NB4 (cell line): ENCODE measurements at places on chromosomes 6 and 20.

DNA sequence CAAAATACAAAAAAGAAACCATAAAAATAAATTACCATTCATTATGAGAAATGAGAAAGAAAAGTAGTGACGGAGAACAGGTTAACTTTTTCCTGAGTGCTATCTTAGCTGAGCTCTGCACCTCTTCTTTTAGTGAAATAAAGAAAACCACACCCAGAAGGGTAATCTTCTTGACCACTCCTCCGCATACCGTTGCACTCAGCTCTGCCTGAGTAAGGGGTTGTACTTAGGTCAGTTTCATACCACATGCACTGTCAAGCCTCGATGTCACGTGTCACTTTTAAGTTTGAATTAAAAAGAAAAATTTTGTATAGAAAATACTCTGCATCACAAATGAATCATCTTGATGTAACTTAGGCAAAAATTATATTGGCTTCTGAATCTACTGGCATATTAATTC is 2.8 kb downstream of the EZR start:
- peak; percentile 49 for DNase-seq

DNA sequence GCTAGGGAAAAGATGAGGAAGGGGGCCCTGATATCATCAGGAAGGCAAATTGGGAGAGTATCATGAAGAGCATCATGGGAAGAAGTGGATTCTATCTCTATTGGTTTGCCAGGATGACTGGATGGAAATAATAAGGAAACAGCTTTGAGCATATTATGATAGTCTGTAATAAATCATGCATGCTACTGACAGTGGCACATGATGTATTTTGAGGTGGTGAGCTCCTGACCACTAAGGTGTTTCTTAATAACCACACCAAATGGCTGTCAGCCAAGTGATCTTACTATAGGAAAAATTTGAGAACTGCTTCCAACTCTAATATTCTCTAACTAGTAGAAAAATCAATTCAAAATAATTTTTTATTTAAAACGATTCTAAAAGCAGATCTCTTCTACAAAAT is 548.4 kb upstream of the JAG1 start:
- DNase-seq = no peak

GRCh38 chr6:82410151-82410648 is 46.6 kb downstream of the TPBG start:
- peak; percentile 75 for DNase-seq

GRCh38 chr20:22004946-22005345 is 299.5 kb downstream of the PAX1 start:
- peak; percentile 11 for DNase-seq

DNA sequence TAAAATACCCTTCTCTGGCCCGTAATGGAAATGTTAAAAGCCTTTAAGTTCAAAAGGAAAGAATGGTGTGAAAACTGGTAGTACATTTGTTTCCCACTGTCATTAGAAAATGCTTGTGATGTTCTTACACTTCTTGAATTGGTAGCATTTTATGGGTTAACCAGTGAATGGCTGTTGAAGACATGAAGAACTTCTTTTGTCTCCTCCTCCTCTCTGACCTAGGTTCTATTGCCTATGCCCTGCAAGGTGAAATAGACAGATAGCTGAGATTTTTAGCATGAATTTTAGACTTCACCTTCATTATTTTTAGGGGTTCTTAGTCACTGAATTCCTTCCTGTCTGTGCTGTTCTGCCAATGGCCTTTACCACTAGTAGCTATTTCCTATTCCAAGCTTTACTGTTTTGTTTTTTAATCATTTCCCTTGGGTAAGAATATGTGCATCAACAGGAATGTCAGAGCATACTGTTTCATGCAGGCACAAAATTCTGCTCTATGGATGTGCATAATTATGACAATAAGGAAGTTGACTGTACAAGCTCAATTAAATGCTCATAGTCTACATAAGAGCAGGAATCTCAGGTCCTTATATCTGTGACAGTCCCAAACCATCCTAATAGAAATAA is 4.9 kb downstream of the TNFAIP3 start:
- no peak for DNase-seq

DNA sequence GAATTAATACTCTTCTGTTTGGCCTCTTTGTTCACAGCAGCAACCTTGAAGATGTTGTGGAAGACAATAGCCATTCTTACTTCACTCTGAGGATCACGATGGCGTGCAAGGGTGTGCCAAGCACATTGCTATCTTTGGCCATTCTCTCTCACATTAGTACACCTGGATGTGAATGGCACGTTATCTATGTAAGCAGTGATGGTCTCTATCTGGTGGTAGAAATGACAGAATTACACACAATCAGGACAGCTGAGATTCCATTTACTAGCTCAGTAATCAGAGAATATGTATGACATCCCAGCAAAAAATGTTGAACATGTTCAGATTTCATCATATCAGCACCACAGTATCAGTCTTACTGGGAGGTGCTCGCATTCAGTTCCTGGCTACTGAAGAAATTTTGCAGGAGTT is 116.2 kb downstream of the LCA5 start:
- no peak for DNase-seq

GRCh38 chr20:63893999-63894357 is 948 bp upstream of the DNAJC5 start:
- no peak for DNase-seq

DNA sequence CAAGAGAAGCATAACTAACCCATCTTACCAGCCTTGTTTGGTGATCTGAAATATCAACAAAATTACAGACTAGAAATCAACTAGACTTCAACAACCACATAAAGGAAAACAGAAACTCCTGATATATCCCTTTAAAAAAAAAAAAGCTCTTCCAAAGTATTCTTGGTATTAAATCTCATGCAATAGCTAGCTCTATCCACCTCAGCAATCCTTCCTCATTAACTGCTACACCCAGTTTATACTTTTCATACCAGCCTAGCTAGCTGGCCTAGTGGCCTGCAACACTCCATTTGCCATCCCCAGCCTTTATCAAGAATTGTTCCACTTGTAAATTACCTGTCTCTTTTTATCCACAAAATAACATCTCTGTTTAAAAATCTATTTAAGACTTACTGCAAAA is 69.0 kb downstream of the BACH2 start:
- DNase-seq = no peak

GRCh38 chr6:34791164-34791700 is 651 bp upstream of the BLTP3A start:
- DNase-seq = peak; percentile 85

GRCh38 chr6:119974430-119975159 is 625.0 kb upstream of the MAN1A1 start:
- DNase-seq = no peak

DNA sequence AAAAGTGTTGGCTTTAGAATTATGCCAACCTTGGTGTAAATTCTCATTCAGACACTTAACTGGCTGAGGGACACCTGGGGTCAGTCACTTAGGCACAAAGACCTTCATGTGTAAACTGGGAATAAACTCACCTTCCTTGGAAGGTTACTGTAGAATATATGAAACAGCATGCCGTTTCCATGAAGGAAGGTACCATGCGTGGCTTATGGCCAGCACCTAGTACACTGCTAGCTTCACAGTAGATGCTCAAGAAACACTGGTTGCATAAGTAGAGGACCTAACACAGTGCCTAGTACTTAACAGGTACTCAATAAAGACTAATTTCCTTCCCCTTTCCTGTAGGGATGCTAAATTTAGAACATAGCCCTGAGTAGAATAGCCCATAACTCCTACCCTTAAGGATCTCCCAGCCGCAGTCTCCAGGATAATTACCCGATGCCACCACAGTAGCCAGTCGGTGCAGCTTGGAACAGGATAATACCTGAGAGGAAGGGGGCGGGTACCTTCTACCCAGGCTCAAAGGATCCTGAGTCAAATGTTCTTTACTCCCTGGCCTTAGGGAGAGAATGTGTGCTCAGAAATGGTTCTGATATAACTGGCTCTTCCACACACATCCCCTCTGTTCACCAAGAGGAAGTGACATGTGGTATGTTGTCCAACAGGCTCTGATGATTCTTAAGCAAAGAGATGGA is 3.6 kb downstream of the BCL2L1 start:
- no peak for DNase-seq

GRCh38 chr6:39209911-39210310 is 19.4 kb downstream of the KCNK5 start:
- DNase-seq = peak; percentile 28

DNA sequence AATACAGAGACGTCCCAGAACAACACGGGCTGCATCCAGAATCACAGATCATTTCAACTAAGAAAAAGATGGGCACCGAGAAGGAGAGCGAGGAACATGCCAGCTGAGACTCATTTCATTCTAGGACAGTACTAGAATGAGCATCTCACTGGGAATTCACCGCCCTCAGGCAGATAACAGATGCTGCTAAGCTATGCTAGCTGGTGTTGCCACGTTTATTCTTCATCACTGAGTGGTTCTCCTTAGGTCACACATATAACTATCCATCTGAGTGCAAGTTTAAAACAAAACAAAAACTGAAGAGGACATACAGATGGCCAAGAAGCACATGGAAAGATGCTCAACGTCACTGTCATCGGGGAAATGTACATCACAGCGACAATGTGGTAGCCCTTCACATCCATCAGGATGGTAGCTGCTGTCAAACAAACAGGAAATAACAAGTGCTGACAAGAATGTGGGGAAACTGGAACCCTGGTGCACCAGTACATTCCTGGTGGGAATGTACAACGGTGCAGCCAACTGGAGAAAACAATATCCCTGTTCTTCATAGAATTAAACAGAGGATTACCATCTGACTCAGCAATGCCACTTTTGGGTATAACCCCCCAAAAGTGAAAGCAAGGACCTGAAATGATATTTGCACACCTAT is 97.6 kb downstream of the SLC22A23 start:
- no peak for DNase-seq

- DNase-seq = no peak
Measured at GRCh38 chr6:20826378-20826777, 292.1 kb downstream of the CDKAL1 start.

- peak; percentile 73 for DNase-seq
Measured at GRCh38 chr6:89270951-89271721, 44.0 kb downstream of the GABRR2 start.

DNA sequence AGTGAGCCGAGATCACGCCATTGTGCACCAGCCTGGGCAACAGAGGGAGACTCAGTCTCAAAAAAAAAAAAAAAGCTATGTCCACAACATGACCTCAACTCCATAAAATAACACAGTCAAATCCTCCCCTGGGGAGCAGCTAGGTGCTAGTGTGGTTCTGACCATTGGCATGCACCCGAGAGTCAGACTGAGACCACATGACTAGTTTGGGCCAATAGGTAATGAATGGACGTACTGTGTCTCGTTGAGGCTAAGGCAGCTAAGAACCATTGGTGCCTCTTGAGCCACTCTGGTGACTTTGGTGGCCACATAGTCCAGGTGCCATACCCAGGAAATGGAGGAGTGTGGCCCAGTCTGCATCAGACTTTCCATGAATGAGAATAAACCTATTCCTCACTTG is 40.3 kb downstream of the ATP9A start:
- DNase-seq = no peak

DNA sequence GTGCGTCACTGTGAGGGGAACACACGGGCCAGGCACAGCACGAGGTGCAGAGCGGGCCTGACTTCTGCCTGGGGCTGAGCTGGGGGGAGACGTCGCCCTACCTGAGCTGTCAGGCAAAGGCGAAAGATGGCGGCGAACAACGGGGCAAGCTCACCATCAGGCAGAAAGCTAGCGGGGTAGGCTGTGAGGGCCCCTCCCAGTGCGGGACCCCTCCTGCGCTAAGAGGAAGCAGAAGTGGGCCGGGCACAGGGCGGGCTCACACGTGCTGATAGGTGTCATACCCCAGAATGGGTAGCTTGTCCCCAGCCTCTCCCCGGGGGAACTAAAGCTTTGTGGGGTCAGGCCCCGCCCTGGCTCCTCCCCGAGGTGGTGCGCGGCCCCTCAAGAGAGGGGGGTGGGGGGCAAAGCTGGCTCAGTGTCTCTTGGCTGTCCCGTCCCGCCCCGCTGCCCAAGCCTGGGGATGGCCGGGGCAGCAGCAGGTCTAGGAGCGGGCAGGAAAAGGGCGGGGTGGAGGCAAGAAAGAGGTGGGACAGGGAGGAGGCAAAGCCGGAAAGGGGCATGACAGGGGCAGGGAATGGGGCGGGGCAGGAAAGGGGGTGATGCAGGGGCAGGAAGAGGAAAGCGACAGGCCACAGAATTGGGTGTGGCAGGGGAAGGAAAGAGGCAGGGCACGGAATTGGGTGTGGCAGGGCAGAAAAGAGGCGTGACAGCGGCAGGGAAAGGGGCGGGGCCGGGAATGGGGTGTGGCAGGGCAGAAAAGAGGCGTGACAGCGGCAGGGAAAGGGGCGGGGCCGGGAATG is 14.7 kb downstream of the UCKL1 start:
- DNase-seq = no peak

DNA sequence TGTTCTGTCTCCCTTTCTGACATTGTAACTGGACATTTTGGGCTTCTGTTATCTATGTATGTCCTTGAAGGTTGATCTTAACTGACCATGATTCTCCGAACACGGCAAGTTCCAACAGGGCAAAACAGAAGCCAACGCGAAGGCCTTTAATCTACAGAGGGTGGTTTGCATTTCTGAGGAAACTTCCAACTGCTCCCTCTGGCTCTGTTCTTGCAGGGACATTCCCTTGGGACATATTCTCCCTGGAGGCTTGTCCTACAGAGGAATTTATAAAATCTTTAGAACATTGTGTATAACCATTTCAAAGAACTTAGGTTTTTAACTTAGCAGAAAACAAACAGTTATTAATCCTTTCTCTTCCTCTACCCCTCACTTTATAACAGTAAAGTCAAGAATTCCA is 189.0 kb upstream of the CDYL start:
- no peak for DNase-seq

- no peak for DNase-seq
Measured at GRCh38 chr20:14959506-14960475, 622.4 kb upstream of the FLRT3 start.

DNA sequence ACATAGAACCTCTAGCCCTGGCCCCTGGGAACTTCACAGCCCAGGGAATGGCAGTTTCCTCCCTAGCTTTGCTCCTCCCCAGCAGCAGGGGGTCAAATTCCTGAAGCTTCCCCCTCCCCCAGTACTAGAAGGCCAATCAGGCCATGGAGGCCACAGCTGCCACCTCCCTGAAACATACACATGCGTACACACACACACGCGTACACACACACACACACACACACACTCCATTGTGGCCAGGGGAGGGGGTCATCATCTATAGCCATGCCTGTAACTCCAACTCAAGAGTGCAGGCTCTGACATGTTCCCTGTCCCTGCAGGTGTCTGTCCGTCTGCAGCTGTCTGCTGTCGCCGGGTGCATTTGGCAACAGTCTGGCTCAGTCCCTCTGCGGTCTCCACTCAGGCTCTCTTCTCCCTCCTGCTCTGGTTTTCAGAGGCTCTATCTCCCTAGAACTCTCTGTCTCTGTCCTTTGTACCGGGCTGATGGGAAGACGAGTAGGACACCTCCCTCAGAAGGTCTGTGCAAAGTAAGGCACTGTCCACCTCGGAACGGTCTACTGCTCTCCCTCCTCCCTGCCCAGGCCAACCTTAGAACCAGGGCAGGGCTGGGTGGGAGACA is 1.4 kb downstream of the LRFN2 start:
- peak; percentile 15 for DNase-seq

DNA sequence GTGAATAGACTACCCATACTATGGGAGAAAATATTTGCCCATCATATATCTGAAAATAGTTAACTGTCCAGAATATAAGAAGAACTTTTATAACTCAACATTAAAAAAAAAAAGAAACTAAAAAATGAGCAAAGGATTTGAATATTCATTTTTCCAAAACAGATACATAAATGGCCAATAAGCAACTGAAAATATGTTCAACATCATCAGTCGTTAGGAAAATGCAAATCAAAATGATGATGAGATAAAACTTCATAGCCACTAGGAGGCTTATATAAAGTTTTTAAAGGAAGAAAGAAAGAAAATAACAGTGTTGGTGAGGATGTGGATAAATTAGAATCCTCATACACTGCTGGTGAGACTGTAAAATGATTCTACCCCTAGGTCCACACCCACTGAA is 32.6 kb upstream of the HMGN3 start:
- DNase-seq = no peak
